ENCODE measurements at places on chromosomes 12 and 14.

DNA sequence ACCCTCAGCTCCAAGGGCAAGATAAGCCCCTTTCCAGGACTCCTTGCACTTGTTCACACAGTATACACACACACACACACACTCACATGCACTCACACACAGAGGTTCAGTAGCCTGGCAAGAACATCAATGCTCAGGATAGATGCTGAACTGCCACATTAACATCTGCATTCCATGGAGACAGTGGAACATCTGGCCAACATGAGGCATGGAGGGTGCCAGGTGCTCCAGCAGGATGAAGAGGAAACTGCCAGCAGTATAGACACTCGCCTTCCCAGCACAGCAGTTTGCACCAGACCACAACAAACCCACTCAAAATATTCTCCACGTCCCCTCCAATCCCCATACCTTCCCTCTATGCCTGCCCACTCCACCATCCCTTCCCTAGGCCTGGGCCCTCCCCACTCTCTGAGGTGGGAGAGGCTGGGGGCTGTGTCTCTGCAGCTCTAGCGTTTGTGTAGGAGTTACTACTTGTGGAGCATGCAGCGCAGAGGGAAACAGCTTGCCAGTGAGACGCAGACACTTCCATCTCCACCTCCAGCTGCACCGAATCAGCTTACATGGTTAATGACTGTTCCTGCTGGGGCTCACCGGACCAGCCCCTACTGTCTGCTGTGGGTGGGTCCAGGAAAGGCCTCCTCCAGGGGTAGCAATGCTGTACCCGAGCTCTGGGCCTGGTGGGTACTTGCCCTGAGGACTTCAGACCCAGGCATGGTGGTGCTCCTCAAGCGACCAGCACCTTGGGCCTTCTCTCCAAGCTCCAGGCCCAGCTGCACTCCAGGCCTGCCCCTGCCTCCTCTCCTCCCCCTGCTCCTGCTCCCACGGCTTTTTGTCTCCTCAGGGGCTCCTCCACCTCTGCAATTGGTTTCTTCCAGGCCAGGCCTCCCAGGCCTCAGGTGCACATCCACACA, 18.6 kb upstream of the PLEKHG3 start:
- DNase-seq, result no peak

GRCh38 chr12:94977766-94978468, 25.6 kb downstream of the NDUFA12 start:
- no peak for DNase-seq

GRCh38 chr12:4322726-4323125, 1.7 kb downstream of the TIGAR start:
- DNase-seq, result peak; percentile 32

- no peak for DNase-seq
These were observed 85.6 kb downstream of the DICER1 start for GRCh38 chr14:95071649-95072280.

DNA sequence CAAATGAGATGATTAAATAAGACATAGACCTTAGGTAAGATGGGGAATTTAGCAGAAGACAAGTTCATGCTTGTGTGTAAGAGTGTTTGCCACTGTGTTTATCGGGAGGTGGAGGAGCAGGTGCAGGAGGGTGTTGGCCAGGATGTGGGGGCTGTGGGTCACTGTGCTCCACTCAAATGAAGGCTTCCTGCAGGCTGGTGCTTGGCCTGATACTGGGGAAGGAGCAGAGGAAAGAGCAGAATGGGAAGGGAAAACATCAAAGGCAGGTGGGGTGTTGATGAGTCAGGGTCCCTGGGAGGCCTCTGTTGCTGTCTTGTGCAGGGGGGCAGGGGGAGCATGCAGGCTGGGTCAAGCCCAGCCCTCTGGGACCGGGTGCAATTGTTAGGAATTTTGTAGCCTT, 126.5 kb downstream of the TSPAN9 start:
- DNase-seq, result no peak

GRCh38 chr14:68263563-68264259, 444.1 kb downstream of the RAD51B start:
- DNase-seq, result no peak

GRCh38 chr12:47636908-47637780, 68.7 kb downstream of the RPAP3 start:
- DNase-seq, result peak; percentile 11

DNA sequence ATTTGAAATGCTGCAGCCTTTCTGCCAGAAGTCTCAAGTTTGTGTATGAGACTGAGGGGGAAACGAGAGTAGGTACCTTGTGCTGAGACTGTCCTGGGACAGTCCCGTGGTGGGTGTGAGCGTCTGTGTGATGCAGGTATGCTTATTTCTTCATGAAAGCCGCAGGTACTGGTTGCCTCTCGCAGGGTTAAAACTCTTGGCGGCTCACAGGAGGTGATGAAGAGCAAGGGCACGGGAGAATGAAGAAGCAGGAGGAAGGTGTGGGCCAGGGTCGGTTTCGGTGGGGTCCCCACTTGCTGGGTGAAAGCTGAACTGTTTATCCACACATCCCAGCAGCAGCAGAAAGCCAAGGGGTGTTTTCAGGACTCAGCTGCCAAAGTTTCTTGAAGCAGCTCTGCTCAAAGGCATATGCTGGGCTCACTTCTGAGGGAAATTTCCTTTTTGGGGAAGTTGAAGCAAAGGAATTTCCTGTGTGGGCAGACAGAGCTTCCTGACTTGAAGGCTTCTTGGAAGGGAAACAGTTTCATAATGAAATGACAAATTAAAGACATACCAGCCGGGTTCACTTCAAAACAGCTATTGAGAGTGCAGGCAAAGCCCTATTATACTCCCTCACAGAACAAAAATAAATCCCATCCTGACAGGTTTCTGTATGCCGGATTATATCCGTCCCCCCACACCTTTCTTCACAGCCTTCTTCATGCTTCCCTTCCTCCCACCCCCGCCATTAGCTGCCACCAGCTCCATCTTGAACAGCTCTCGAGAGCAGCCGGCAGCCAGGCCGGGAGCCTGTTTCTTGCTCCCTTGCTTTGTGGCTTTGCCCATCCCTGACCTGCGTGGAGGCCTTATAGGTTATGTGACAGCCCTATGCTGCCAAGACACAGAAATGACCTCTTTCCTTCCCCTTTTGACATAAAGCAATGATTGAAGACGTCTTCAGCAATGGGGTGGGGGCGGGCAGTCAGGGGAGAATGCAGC, 116.6 kb downstream of the ETV6 start:
- DNase-seq, result peak; percentile 78

DNA sequence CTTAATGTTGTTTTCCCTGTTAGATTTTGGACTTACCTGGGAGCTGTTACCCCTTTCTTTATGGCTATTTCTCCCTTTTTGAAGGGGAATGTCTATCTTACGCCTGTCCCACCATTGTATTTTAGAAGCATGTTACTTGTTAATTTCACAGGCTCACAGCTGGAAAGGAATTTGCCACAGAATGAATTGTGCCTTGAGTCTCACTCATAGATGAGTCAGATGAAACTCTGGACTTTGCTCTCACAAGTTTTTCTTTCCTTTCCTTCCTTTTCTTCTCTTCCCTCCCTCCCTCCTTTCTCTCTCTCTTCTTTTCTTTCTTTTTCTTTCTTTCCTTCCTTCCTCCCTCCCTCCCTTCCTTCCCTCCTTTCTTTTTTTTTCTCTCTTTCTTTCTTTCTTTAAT, 9.3 kb upstream of the ATF7IP start:
- DNase-seq, result no peak

DNA sequence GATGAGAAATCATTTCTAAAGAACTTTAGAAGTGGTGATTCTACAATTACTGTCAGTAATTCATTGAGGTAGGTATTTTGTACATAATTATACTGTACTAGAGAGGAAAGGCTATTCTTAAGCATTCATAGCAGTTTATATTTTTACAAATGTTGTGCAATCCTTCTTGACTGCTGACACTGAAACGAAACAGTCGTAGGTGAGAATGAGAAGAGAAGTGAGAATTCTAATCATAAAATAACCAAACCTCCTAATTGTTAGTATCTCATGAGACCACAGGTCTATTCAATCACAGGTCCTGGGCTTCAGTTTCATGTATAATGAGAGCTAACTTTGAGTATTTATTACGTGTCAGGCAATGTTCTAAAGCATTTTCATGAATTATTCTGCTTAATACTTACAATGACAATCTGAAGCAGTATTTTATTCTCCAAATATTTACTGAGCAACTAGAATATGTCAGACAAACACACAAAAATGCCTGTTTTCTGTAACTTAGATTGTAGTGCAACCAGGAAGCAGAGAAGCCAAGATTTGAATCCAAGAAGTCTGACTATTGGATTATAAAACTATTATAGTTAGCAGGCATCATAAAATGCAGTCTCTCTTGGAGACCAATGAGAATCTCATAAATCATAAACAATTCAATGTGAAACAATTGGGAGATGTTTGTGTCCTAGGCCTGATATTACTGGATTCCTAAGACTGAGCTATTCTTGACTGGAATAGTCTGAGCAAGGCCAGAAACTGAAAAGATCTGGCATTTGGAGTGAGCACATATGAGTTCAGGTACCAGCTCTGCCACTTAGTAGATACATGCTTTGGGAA, 24.3 kb downstream of the RERG start:
- no peak for DNase-seq

DNA sequence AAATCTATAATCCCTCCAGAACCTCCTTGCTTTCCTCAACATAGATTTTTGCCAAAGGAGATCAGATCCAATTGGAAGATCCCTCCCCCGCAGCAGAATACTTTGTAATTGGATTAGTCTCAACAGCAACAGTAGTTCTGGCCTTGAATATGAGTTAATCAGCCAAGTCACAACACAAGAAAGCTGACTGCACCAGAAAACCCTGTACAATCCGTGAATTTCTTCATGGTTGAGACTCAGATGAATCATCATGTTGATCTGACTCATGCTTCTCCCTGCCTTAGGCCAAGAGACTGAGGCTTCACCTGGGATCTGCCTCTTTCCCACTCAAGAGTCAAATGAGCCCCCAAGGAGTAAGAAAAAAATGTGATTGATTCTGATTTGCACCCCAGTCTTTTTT, 3.0 kb upstream of the METTL17 start:
- no peak for DNase-seq

DNA sequence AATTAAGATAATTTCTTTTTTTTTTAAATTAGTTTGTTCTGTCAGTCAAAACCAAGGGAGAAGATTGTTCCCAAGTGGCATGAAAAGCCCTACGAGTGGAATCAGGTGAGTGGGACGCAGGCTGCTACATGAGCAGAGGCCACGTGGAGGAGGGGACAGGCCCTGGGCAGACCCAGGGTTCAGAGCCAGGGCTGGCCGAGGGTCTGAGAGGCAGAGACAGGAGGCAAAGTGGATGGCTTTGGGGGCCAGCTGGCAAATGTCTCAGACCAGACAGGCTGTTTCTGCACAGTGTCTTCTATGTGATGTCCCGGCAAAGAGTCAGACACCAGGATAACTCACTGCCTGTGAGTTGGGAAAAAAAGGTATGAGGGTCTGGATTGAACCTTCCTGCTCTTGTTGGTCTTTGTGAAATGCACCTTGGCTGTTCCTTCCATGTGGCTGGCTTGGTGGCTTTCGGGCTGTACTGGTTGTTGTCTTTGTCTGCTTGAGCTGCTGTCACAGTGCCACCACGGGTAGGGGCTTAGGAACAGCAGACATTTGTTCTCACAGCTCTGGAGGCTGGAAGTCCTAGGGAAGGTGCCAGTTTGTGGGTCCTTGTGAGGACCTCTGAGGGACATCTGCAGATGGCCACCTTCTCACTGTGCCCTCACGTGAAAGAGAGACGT, 35.8 kb upstream of the ASPG start:
- DNase-seq, result no peak

GRCh38 chr14:100857233-100857922, 31.5 kb downstream of the MEG3 start:
- DNase-seq, result no peak

DNA sequence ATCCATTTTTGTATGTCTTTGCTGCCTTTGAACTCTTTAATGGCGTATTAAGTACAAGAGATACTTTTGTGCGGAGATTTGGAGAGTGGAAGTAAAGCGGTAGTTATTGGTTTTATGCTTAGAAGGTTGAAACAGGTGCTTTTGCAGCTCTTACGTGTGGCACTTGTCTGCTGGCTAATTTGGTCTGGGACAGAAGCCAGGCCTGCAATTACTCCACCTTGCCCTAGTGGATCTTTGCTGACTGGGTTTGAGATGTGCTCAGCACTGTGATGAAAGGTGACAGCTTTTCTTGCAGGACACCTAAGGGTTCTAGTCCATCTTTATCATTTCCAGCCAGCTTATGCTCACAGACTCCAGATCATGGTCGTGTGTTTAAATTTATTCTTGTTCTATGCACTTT, 252.5 kb downstream of the RPL10L start:
- no peak for DNase-seq

DNA sequence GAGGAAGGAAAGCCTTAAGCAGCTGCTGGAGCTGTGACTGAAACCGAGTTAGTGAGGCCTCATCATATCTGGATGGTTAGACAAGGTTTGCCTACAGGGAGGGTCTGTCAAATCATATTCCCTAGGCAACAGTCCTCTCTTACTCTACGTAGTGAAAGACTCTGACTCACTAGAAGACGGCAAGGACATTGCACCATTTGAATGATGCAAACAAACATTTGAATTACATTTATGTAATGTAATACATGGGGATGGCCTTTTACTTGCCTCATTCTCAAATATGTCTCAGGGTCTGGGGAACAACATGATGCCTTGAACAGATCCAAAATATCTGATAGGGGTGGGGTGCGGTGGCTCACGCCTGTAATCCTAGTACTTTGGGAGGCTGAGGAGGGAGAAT, 29.8 kb upstream of the STRAP start:
- DNase-seq, result no peak

GRCh38 chr14:65291531-65291930, 121.0 kb upstream of the FUT8 start:
- no peak for DNase-seq

GRCh38 chr14:96797582-96798349, 584 bp downstream of the VRK1 start:
- DNase-seq, result no peak

DNA sequence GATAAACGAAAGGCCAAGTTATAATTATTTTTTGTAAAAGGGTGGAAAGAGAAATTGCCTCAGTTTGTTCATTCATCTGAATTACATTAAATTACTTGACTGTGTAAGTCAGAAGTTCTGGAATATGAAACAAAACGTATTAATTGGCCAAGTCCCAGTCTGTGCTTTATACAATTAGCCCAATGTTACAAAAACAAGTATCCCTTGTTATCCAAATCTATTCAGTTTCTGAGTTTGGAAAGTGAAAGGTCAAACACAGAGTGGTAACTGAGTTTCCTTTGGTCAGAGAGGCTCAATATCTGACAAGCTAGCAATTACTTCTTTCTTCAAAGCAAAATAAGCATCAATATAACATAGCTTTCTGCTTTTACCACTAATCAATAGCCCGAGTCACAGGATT, 62.6 kb downstream of the SPPL3 start:
- DNase-seq, result no peak

GRCh38 chr14:76806446-76806845, 6.2 kb downstream of the ANGEL1 start:
- DNase-seq, result no peak

DNA sequence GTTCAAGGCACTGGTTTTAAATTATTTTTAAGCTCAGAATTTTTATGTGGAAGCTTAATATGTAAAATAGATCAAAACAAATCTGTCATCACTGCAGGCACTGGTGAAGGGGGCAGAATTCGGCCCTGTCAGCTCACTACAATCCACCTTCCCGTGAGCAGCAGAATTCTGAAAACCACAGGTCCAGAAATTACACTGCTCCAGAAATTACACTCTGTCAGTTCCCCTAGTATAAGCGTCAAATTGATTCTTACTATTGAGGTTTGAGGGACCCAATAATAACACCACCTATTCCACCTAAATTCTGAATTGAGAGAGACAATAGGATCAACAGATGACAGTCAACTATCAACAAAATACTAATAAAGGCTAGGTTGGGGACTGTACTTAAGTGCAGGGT, 245.5 kb downstream of the PHLDA1 start:
- no peak for DNase-seq
